ENCODE measurements at places on chromosomes 16 and 17. TPM values are rescaled to one million over a fixed set of nuclear protein-coding genes. Genes with fewer than 3 reads are reported as not detected.

The SENP3 gene
- 29.2 TPM for total RNA-seq

The TMEM92 gene
- 14.6 TPM for total RNA-seq

DNA sequence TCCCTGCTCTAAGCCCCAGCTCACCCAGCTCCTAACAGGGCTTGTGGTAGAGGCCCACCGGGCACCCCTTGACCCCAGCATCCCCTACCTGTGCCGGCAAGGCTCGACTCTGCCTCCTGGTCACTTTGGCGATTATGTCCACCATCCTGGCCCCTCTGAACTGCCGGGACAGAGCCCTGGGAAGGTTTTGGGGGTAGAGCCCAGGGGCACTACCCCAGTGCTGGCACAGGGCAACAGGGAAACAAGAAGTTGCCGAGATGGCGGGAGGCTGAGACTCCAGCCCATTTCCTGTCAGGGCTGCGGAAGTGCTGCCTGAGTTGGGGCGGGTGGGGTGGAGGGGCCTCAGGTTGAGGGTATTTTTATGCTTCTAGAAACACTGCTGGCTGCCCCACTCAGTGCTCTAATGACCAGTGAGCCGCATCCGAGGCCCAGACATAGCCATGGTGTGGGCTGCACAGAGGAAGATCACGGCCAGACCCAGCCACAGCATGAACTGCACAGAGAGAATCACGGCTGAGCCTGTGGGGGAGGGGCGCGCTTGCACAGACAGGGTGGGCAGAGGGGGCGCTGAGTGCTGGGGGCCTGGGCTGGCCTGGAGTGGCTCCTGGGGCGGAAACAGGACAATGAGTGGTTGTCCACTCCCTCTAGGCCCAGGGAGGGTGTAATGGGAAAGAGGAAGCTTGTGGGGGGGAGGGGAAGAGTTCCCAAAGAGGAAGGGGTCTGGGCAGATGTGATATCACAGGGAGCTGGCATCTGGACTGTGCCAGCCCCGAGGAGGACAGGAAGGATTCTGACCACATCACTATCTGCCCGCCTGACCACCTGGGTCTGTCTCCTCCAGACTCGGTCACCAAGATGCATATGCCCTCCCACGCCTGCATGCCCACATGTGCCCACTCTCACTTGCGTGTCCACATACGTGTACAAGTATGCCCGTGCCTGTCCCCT is 22.3 kb downstream of the ARHGAP27 start:
- H3K36me3 ChIP-seq: peaks cover 2% of the 10 kb centered on the region
- no peak overlapping the region for H3K27ac ChIP-seq
- no peaks in the 10 kb centered on the region for H3K27me3 ChIP-seq
- H3K4me3 ChIP-seq: no peak overlapping the region
- no peak for DNase-seq
- H3K4me1 ChIP-seq: peaks cover 30% of the 10 kb centered on the region

GRCh38 chr16:49800876-49801275 is 55.0 kb downstream of the ZNF423 start:
- H3K36me3 ChIP-seq: no peaks in the 10 kb centered on the region
- DNase-seq: no peak
- no peak overlapping the region for H3K4me3 ChIP-seq
- no peaks in the 10 kb centered on the region for H3K27me3 ChIP-seq
- no peaks in the 10 kb centered on the region for H3K4me1 ChIP-seq
- no peak overlapping the region for H3K27ac ChIP-seq

GRCh38 chr17:48842746-48843145 is 11.9 kb downstream of the CALCOCO2 start:
- no peak overlapping the region for H3K27ac ChIP-seq
- no peak overlapping the region for H3K4me3 ChIP-seq
- no peak for DNase-seq
- H3K36me3 ChIP-seq: 0 out of 2 replicates have a peak, but pooled peaks cover 2% of the 10 kb centered on the region
- peaks cover 18% of the 10 kb centered on the region for H3K4me1 ChIP-seq

DNA sequence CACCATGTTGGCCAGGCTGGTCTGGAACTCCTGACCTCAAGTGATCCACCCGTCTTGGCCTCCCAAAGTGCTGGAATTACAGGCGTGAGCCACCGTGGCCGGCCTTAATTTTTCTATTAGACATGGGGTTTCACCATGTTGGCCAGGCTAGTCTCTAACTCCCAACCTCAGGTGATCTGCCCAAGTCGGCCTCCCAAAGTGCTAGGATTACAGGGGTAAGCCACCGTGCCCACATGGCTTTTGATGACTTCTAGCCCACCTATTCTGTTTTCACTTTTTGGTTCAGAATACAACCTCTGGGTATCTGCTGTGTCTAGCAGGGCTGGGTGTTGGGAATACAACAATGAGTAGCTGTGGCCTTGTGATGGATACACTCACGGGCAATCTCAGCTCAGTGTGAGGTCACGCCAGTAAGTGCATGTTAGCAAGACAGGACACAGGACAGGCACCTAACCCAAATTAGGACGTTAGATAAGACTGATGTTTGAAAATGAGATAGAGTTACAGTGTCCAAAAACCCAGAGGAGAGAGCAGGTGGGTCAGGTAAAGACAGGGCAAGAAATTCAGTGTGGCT is 14.1 kb upstream of the YWHAE start:
- H3K4me3 ChIP-seq: no peak overlapping the region
- no peaks in the 10 kb centered on the region for H3K27me3 ChIP-seq
- peaks cover 6% of the 10 kb centered on the region for H3K4me1 ChIP-seq
- DNase-seq: no peak

DNA sequence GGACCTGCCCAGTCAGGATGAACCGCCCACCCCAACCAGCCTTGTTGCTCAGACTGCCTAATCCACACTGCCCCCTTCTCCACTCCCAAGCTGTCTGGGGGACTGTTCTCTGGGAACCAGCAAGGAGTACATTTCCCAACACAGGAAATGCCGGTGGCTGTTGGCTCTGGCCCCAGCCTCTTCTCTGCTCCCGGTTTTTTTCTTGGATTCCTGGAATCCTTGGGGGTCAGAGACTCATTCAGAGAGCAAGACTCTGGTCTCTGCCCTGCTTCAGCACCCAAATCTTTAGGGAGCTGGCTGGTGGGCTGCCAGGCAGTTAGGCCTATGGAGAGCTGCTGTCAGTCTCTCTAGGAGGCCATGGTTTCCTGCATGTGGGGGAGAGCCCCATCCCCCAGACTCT is 10.8 kb upstream of the MTMR4 start:
- no peaks in the 10 kb centered on the region for H3K4me1 ChIP-seq
- H3K27me3 ChIP-seq: no peaks in the 10 kb centered on the region

GRCh38 chr17:41779954-41780353 is 6.6 kb downstream of the JUP start:
- no peaks in the 10 kb centered on the region for H3K27me3 ChIP-seq
- no peak for DNase-seq
- H3K4me1 ChIP-seq: peaks cover 55% of the 10 kb centered on the region

GRCh38 chr16:8905168-8905762 is 23.1 kb downstream of the LITAFD start:
- H3K4me3 ChIP-seq: no peak overlapping the region
- peak; percentile 42 for DNase-seq
- H3K27ac ChIP-seq: peak overlapping the region; percentile 22
- no peaks in the 10 kb centered on the region for H3K27me3 ChIP-seq

Measured in Caco-2 (cell line).